Lower leg skin (tissue), 4 donors: ENCODE measurements at places on chromosomes 16 and 17.

GRCh38 chr17:4769628-4770027 lies 2.1 kb upstream of the TM4SF5 start:
- no peak for DNase-seq

- no peak for DNase-seq
These were observed 46.6 kb upstream of the LYRM9 start for GRCh38 chr17:27939474-27940465.

GRCh38 chr17:42529061-42529460 lies 7.0 kb upstream of the NAGLU start:
- no peak for DNase-seq

DNA sequence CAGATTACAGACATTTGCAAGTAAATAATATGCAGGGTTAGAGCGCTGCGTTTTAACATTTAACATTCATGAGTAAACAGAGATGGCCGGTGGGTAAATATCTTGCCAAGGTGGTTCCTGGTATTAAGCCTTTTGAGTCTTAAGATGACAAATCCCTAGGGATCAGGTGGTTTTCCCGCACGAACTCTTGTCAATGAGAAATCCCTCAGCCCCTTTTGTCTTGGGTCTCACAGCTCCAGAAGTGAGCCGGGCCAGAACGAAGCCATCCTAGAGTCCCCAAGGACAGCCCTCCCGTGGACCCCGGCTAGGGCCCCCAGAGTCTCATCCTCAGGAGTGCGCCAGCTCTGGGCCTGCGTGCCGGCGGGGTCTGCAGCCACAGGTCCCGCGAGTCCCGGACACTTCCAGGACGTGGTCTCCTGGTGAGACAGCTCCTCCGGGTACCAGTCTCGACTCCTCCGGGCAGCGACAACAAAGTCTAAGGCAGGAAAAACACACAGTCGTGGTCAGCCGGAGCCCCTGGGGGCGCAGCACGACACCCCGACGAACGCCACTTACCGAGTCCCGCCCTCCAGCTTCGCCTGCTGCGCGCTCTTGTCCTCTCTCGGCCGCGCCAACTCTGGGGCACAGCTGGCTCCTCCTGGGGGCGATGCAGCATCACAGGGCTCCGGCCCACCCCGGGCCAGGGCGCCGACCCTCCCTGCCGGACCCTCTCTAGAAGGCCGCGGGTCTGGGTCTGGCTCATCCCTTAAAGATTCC lies 13.3 kb downstream of the MIS12 start:
- DNase-seq, result no peak

- DNase-seq, result no peak
These were observed 12.9 kb downstream of the RPGRIP1L start for GRCh38 chr16:53690771-53691170.

GRCh38 chr16:6548507-6548906 lies 784.1 kb upstream of the RBFOX1 start:
- no peak for DNase-seq

DNA sequence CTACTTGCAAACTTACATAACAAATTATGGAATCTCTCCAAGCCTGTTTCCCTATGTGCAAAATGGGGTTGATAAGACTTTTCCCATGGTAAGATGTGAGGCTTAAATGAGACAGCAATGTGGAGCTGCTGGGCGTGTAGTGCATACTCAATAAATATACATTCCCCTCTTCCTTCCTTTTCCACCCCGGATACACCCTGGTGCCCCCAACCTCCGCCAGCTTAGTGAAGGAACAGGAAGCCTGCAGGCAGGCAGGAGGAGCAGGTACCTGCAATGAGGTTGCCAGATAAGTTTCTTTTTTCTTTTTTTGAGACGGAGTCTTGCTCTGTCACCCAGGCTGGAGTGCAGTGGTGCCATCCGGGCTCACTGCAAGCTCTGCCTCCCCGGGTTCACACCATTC lies 14.9 kb downstream of the C17orf50 start:
- no peak for DNase-seq

- no peak for DNase-seq
These were observed 28.8 kb upstream of the PRKCB start for GRCh38 chr16:23807028-23807427.

GRCh38 chr17:28973425-28973824 lies 22.1 kb upstream of the PHF12 start:
- DNase-seq, result no peak

GRCh38 chr16:1158456-1159324 lies 5.8 kb downstream of the CACNA1H start:
- no peak for DNase-seq

DNA sequence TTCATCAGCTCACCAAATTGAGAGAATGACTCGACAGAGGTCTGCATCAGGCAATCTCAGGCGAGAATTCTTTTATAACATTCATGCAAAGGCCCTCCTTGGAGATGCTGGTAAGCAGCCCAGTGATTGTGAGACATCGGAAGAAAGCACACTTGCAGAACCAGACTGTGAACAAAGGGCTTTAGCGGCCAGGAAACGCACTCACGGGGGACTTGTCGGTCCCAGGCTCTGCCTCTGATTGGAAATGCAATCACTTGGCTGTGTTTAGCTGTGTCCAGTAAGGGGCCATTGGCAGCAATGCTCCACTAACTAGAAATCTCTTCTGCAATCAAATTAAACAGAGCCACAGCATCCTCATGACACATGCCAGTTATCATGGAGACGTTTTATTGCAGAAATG lies 226.7 kb upstream of the CDH13 start:
- DNase-seq, result no peak

- DNase-seq, result no peak
These were observed 3.8 kb upstream of the USP36 start for GRCh38 chr17:78844301-78845005.

DNA sequence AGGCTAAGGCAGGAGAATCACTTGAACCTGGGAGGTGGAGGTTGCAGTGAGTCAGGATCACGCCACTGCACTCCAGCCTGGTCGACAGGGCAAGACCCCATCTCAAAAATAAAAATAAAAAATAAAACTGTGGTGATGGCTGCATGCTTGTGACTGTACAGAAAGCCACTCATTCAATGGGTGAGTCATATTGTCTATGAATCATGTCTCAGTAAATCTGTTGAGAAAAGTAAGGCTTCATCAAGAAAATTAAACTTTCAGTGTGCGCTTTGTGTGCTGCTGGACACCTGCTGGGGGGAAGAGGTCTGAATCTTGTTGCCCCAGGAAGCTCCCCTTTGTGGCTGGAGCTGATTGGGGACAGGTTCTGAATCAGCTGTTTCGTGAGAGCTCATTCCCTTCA lies 11.3 kb downstream of the NUBP1 start:
- no peak for DNase-seq
